ENCODE measurements at places on chromosomes 3 and 15.

- no peak for DNase-seq
Measured at GRCh38 chr15:81413851-81414250, 39.8 kb upstream of the TMC3 start.

DNA sequence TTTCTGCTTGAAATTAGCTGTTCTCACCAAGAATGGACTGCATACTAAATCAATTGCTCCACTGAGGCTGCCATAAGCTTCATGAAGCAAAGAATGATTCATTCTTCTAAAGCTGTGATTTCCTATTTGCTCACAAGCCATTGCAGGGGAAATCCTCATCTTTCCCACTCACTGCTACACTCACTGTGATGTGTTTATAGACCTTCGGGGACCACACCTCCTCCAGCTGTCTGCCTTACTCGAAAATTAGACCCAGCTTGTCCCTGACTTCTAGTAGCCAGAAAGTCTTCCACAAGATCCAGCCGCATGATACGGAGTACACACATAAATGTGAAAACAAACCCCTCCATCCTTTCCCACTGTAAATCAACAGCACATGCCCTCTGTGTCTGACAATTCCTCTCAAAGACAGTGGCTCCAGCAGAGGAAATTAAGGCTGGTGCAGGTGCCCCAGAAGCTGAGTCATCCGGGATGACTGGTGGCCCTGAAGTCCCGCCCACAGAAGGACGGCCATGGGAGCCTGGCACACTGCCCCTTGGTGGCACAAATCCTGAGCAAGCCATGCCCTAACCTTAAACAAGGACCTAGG is 172.0 kb downstream of the STT3B start:
- DNase-seq: no peak

DNA sequence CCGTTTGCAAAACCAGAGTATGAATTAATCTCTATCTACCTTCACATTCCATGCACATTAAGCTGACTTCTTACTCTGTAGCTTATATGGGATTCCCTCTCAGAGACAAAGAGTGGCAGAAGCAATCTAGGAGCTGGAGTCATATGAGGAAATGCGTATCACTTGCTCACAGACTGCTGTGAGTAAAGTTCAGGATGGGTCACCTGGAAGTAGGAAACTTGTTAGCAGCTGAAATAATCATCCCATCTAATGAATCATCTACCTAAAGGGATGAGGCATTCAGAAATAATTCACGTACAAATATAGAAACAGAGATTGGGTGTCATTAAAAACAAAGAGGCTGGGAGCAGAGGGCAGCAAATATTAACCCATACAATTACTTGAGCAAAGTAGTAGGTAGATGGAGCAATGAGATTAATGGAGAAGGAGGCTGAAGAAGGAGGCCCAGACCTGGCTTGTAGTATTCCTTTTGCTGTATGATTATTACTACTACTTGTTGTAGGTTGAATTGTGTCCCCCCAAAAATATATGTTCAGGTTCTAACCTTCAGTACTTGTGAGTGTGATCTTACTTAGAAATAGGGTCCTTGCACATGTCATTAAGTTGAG is 866.3 kb downstream of the ROBO2 start:
- DNase-seq: no peak

- DNase-seq: no peak
Measured at GRCh38 chr3:129688271-129688895, 81.9 kb upstream of the PLXND1 start.

DNA sequence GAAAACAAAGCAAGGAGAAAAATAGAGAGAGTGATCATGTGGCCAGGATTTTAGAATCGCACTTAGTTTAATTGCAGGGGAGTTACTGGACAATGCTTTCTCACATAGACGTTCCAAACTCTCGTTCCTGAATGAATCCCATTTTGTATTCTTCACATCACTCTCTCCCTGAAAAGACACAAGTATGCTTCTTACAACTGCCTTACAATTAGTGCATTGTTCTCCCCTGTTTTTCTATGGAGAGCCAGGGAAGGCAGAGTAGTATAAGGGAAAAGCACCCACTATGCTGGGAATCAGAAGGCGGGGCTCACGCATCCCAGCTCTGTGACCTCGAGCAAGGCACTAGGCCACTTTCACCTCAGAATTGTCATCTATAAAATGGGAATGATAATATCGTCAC is 14.4 kb downstream of the TMOD2 start:
- DNase-seq: no peak

DNA sequence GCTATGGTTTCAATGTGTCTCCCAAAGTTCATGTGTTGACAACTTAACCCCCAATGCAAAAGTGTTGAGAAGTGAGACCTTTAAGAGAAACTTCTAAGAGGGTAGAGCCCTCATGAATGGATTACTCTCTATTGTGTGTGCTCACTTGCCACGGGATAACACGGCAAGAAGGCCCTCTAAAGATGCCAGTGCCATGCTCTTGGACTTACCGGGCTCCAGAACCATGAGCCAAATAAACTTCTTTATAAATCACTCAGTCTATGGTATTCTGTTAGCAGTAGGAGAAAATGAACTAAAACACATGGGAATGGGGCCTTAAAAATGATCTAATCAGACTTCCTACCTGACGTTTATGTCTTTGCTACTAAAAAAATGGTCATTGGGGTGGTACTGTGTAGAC is 2.6 kb upstream of the TCF12 start:
- DNase-seq: no peak

- no peak for DNase-seq
Measured at GRCh38 chr15:55823699-55824340, 80.9 kb upstream of the PRTG start.

GRCh38 chr3:53181024-53181371 is 20.0 kb downstream of the PRKCD start:
- no peak for DNase-seq

DNA sequence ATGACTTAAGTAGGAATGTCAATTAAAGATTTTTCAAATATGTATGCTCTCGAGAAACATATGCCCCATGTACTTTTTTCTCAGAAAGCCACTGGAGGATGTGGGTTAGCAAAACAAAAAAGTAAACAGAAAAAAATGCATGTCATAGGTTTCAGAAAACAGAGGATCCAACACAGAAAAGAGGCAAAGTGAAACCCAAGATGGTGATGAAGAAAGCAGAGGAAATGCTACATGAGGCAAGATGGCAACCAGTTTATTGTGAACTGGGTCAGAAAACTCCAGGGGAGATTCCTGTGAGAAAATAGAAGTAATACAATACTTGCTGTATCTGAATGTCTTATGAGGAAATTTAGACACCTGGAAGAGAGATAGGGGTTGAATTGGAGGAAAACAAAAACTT is 30.8 kb upstream of the EOMES start:
- no peak for DNase-seq

GRCh38 chr3:82814660-82815059 is 1053.2 kb upstream of the GBE1 start:
- DNase-seq: no peak

DNA sequence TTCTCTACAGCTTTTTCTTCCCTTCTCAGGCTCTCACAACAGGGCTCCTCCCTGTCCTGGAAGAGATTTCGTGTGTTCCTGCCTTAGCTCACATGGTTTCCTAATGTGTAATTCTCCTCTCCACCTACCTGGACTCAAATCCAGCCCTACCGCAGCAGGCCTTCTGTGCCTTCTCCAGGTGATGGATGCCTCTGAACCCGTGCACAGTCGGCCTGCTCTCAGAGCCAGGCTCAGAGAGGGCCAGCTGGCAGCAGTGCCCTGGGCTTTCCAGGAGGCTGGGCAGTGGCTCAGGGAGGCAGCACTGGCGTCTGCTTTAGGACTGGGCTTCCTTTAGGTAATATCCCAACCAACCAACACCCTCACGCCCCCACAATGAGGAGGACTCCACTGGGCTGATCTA is 123.2 kb upstream of the TMC3 start:
- no peak for DNase-seq

GRCh38 chr3:141478139-141478538 is 8.7 kb upstream of the RASA2 start:
- no peak for DNase-seq

DNA sequence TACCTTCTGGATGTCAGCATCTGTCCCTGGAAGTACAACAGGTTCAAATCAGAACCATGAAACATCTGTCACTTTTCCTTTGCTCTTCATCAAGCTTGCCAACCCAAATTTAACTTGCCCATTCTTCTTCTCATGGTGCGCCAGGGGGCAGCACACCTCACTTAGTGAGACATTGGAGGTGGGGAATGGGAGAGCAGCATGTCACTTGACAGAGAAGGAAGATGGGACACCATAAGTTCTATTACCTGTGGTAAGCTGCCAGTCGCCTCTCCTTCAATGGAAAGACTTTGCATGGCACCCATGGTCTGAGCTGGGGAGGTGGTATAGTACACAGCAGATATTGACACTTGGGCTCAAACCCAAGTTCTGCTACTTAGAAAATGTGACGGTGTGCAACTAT is 2.9 kb downstream of the SCN5A start:
- DNase-seq: peak; percentile 61

GRCh38 chr15:84766461-84767035 is 18.2 kb downstream of the ZNF592 start:
- peak; percentile 62 for DNase-seq

GRCh38 chr3:3632449-3632848 is 166.8 kb upstream of the LRRN1 start:
- peak; percentile 81 for DNase-seq

GRCh38 chr3:97691354-97691753 is 73.2 kb upstream of the ARL6 start:
- no peak for DNase-seq

- peak; percentile 31 for DNase-seq
Measured at GRCh38 chr15:70348581-70349344, 251.0 kb upstream of the TLE3 start.

GRCh38 chr3:32816439-32817256 is 1.1 kb upstream of the TRIM71 start:
- DNase-seq: no peak

DNA sequence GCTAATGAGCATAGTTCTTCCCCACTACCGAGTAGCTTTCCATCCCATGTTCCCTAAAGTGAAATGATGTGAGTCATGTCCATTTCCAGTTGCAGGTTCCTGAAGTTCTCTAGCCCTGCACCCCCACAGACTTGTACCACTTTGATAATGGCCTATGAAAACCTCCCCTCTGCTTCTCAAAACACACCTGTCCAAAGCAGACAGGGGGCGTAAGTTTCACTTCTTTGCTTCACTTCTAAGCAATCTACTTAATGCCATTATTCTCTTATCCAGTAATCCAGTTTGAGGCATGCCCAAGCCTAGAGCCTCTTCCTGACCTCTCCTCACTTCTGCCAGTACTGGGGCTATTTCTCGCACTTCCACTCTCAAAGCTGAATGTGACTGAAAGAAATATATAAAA is 305.1 kb downstream of the IGSF11 start:
- no peak for DNase-seq

DNA sequence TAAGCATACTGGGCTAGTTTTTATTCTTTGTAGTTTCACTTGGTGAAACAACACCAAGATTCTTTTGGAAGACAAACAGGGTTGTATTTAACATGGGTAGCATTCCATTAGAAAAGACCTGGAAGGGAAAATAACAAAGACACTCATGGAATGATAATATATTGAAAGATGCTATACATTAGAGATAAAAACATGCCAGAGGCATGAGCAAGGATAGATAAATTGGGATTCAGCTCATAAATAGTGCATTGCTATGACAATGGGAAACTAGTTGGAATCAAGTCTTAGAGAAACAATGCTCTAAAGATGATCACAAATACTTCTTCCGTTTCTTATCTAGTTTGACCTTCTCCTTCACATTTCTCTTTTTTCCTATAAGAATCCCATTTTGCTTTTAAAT is 677.4 kb downstream of the ZNF385D start:
- DNase-seq: no peak

DNA sequence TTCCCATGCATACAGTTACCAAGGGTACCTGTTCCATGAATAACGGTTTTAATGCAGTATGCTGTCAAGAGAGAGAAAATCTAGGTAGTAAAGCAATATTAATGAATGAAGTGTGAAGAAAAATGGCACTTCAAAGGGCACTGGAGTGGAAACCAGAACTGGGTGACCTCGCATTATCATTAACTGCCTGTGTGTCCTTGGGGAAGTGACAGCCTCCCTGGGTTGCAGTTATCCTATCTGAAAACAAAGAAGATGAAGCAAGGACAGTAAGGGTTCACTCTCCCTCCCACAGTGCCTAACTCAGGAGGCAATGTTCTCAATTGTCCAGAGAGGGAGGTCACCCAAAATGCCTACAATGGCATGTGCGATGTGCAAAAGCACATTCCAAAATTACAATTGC is 15.1 kb downstream of the MTHFS start:
- DNase-seq: peak; percentile 51

DNA sequence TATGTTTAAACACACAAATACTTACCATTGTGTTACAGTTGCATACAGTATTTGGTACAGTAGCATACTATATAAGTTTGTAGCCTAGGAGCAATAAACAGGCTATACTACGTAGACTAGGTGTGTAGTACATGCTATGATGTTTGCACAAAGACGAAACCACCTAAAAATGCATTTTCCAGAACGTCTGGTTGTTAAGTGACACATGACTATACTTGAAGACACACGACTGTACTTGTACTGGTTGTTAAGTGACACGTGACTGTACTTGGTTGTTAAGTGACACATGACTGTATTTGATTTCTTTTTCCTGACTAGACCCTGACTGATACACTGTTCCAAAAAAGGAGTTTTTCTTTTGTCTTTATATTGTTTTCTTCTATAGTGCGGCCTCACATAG is 34.1 kb downstream of the RAB8B start:
- no peak for DNase-seq

- DNase-seq: no peak
Measured at GRCh38 chr3:106957029-106957428, 420.2 kb upstream of the CCDC54 start.

GRCh38 chr3:153246806-153247205 is 84.8 kb downstream of the RAP2B start:
- DNase-seq: no peak

- no peak for DNase-seq
Measured at GRCh38 chr15:49303003-49303402, 120.0 kb upstream of the FGF7 start.

GRCh38 chr3:193720169-193720568 is 127.2 kb downstream of the OPA1 start:
- no peak for DNase-seq

- DNase-seq: no peak
Measured at GRCh38 chr15:71259866-71260265, 144.6 kb downstream of the THSD4 start.

DNA sequence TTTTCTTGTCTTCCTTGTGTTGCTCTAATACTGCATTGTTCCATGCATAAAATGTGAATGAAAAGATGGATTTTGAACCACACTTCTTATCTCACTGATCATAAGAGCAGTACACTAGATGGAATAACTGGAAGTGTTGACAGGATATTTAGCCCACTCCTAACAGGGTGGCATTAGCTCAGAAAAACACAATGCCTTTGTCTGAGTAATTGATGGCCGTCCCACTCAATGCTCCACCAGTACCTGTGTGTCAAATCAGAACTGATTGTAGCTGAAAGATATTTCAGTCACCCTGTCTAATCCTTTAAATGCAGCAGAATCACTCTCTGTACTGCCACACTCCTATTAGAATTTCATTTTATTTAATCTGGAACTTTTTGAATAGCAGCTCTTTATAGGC is 526.5 kb downstream of the UNC13C start:
- DNase-seq: no peak

- DNase-seq: peak; percentile 21
Measured at GRCh38 chr3:192422997-192423342, 304.4 kb downstream of the FGF12 start.
